ENCODE measurements at places on chromosomes 12 and 14. TPM values are rescaled to one million over a fixed set of nuclear protein-coding genes. Genes with fewer than 3 reads are reported as not detected.

The LRIG3 gene
- total RNA-seq: 51.4 TPM

The MUCL1 gene
- total RNA-seq: not detected

The TEX22 gene
- 2.1 TPM for total RNA-seq

The TCL1B gene
- total RNA-seq: not detected

The SLC16A7 gene
- 60.2 TPM for total RNA-seq

GRCh38 chr12:13592063-13592942 lies 389.1 kb downstream of the GRIN2B start:
- no peak overlapping the region for H3K27ac ChIP-seq
- no peaks in the 10 kb centered on the region for H3K27me3 ChIP-seq
- no peaks in the 10 kb centered on the region for H3K4me1 ChIP-seq
- H3K4me3 ChIP-seq: no peak overlapping the region

GRCh38 chr12:97748298-97748697 lies 285.7 kb downstream of the RMST start:
- no peak overlapping the region for H3K4me3 ChIP-seq
- no peaks in the 10 kb centered on the region for H3K4me1 ChIP-seq
- no peaks in the 10 kb centered on the region for H3K36me3 ChIP-seq
- H3K27me3 ChIP-seq: no peaks in the 10 kb centered on the region

DNA sequence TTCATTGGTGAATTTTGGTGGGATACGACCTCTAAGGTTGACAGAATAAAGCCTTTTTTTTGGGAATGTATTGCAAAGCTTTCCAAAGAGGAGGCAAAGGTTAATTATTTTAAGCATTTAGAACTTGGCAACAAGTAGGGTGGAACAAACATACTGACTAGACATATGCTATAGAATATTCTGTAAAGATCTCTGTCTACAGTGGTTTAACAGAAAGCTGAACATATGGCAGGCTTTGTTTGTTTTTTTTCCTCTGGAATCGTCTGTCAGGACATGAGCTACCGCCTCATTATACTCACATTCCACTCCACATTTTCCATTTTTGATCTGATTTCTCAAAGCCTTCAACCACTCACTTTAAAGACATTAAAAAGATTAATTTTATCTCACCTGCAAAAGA lies 153.4 kb upstream of the PELI2 start:
- no peak overlapping the region for H3K27ac ChIP-seq
- no peak overlapping the region for H3K4me3 ChIP-seq
- no peaks in the 10 kb centered on the region for H3K4me1 ChIP-seq
- DNase-seq: no peak
- no peaks in the 10 kb centered on the region for H3K36me3 ChIP-seq

GRCh38 chr12:100716945-100717732 lies 77.4 kb upstream of the ANO4 start:
- H3K36me3 ChIP-seq: no peaks in the 10 kb centered on the region
- H3K27me3 ChIP-seq: no peaks in the 10 kb centered on the region
- peak; percentile 72 for DNase-seq
- no peak overlapping the region for H3K27ac ChIP-seq
- no peaks in the 10 kb centered on the region for H3K4me1 ChIP-seq

DNA sequence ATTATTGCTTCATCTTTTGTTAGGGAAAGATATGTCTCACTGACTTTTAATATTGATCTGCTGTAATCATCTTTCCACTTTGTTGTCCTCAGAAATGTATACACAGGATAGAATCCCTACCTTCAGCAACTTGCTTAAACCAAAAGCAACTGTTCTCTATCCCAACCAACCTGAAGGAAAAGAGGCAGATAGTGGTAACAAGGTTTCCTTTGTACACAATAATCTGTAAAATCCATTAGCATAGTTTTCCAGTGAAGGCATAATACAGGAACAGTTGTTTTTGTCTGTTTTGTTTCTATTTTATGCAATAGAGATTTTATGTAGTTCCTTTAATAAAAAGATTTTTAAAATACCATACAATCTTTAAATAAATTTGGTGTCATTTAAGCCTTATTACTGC lies 170.5 kb downstream of the PIK3C2G start:
- no peaks in the 10 kb centered on the region for H3K36me3 ChIP-seq
- no peak for DNase-seq
- H3K4me1 ChIP-seq: no peaks in the 10 kb centered on the region
- no peak overlapping the region for H3K4me3 ChIP-seq
- no peak overlapping the region for H3K27ac ChIP-seq

DNA sequence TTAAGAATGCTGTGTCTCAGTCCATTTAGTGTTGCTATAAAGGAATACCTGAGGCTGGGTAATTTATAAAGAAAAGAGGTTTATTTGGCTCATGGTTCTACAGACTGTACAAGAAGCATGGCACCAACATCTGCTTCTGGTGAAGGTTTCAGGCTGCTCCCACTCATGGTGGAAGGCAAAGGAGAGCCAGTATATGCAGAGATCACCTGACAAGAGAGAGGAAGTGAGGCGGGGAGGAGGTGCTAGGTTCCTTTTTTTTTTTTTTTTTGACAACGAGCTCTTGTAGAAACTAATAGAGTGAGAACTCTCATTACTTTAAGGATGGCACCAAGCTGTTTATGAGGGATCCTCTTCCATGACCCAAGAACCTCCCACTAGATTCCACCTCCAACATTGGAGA lies 121.6 kb downstream of the NUBPL start:
- no peak overlapping the region for H3K27ac ChIP-seq
- no peak for DNase-seq
- no peaks in the 10 kb centered on the region for H3K27me3 ChIP-seq

- H3K27ac ChIP-seq: no peak overlapping the region
- H3K36me3 ChIP-seq: no peaks in the 10 kb centered on the region
- no peaks in the 10 kb centered on the region for H3K4me1 ChIP-seq
Measured at GRCh38 chr12:4037747-4038312, 164.6 kb upstream of the PARP11 start.

DNA sequence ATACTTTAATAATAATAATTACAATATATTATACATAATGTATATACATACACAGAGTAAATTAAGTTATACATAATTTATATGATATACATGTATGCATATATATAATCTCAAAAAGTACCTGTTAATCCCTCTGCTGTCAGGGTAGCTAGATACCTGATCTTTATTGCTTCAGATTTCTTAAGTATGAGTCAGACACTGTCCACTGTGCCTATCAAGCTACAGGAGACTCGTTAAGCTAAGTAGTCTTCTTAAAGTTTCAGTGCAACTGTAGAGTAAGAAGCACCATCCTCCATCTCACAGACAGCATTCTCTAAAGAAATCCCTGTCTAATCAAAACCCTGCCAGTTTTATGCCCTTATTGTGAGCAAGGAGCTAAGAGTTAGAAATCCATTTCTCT lies 428.7 kb downstream of the RERGL start:
- no peaks in the 10 kb centered on the region for H3K36me3 ChIP-seq
- H3K4me1 ChIP-seq: no peaks in the 10 kb centered on the region
- no peak for DNase-seq

DNA sequence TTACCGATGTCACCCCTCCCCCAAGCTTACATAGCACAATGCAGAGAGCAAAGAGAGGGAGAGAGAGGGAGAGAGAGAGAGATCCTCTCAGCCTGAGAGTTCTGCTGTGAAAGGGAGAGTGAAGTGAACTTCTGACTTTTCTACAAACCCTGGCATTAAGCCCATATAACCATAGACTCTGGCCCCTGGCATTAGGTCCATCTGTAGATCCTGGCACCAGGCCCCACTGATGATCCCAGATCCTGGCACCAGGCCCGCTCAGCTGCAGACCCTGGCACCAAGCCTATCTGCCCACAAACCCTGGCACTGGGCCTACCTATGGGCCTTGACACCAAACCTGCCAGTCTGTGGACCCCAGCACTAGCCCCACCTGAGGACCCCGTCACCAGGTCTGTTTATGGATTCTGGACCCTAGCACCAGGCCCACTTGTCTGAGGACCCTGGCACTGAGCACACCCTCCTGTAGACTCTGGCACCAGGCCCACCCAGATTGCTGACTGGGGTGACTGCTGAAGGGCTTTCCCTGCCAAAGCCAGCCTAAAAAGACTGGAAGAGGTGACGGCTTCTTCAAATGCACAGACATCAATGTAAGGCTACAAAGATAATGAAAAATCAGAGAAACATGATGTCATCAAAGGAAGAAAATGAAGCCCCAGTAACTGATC lies 14.5 kb upstream of the KRT83 start:
- H3K4me1 ChIP-seq: no peaks in the 10 kb centered on the region
- no peaks in the 10 kb centered on the region for H3K36me3 ChIP-seq
- no peak overlapping the region for H3K27ac ChIP-seq

GRCh38 chr12:51848841-51849735 lies 570 bp upstream of the FIGNL2 start:
- no peak for DNase-seq
- no peaks in the 10 kb centered on the region for H3K4me1 ChIP-seq
- H3K27me3 ChIP-seq: no peaks in the 10 kb centered on the region
- no peak overlapping the region for H3K4me3 ChIP-seq
- H3K36me3 ChIP-seq: no peaks in the 10 kb centered on the region

GRCh38 chr12:116404913-116405611 lies 127.6 kb upstream of the MED13L start:
- H3K4me1 ChIP-seq: no peaks in the 10 kb centered on the region
- H3K27me3 ChIP-seq: no peaks in the 10 kb centered on the region
- H3K27ac ChIP-seq: no peak overlapping the region

- no peak overlapping the region for H3K27ac ChIP-seq
- H3K4me3 ChIP-seq: no peak overlapping the region
- no peaks in the 10 kb centered on the region for H3K27me3 ChIP-seq
Measured at GRCh38 chr12:58455136-58455535, 465.2 kb downstream of the LRIG3 start.

GRCh38 chr14:32393119-32393518 lies 64.0 kb downstream of the AKAP6 start:
- no peak overlapping the region for H3K27ac ChIP-seq
- H3K36me3 ChIP-seq: no peaks in the 10 kb centered on the region
- no peak for DNase-seq
- H3K4me3 ChIP-seq: no peak overlapping the region
- H3K4me1 ChIP-seq: peaks cover 2% of the 10 kb centered on the region
- no peaks in the 10 kb centered on the region for H3K27me3 ChIP-seq

GRCh38 chr12:108477055-108477880 lies 37.8 kb upstream of the FICD start:
- no peaks in the 10 kb centered on the region for H3K27me3 ChIP-seq
- no peak for DNase-seq
- no peaks in the 10 kb centered on the region for H3K36me3 ChIP-seq
- H3K4me3 ChIP-seq: no peak overlapping the region
- H3K27ac ChIP-seq: no peak overlapping the region
- H3K4me1 ChIP-seq: no peaks in the 10 kb centered on the region

DNA sequence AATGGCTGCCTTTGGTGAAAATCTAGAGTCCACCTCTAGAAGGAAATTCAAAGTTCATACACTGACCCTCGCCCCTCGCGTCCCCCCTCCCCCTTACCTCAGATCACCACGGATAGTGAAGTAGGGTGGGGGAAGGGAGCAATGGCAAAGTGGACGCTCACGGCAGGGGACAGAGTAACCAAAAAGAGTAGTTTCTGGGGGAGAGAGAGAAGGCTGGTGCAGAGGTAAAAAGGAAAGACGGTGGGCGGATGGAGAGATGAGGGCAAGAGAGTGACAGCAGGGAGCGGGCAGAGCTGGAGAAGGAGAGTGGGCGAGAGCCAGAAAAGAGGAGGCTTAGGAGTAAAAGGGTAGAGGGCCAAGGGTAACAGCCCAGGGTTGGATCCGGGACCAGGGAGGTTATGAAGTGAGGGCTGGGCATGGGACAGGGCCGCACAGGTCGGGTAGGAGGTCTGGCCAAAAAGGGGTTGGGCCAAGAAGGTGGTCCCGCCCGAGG lies 423 bp downstream of the ALDH6A1 start:
- DNase-seq: no peak
- H3K4me1 ChIP-seq: no peaks in the 10 kb centered on the region
- H3K27ac ChIP-seq: peak overlapping the region; percentile 20
- H3K36me3 ChIP-seq: no peaks in the 10 kb centered on the region
- peak overlapping the region; percentile 11 for H3K4me3 ChIP-seq

- no peak overlapping the region for H3K4me3 ChIP-seq
- H3K27me3 ChIP-seq: no peaks in the 10 kb centered on the region
- no peaks in the 10 kb centered on the region for H3K36me3 ChIP-seq
- DNase-seq: no peak
- no peaks in the 10 kb centered on the region for H3K4me1 ChIP-seq
- H3K27ac ChIP-seq: no peak overlapping the region
Measured at GRCh38 chr12:75913502-75914351, 117.8 kb downstream of the PHLDA1 start.

GRCh38 chr12:58341791-58342190 lies 400.4 kb downstream of the ATP23 start:
- no peaks in the 10 kb centered on the region for H3K27me3 ChIP-seq
- H3K4me3 ChIP-seq: no peak overlapping the region
- no peaks in the 10 kb centered on the region for H3K36me3 ChIP-seq
- H3K4me1 ChIP-seq: no peaks in the 10 kb centered on the region
- DNase-seq: no peak
- H3K27ac ChIP-seq: no peak overlapping the region

DNA sequence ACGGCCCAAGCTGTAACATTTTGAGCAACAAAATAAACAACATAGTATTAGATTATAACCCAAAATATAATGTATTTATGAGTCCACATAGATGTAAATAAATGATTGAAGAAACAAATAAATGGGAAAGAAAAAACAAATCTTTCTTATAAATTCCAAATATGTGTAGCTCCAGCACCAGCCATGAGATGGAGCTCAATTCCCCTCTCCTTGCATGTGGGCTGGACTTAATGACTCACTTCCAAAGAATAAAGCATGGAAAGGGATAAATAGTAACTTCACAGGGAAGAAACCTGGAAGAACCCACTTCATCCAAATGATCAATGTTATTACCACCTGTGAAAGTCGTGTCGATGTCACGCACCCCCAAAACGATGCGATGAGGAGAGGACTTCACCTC lies 158.8 kb downstream of the RPAP3 start:
- H3K27me3 ChIP-seq: no peaks in the 10 kb centered on the region
- no peak for DNase-seq
- H3K4me1 ChIP-seq: no peaks in the 10 kb centered on the region
- H3K4me3 ChIP-seq: no peak overlapping the region

DNA sequence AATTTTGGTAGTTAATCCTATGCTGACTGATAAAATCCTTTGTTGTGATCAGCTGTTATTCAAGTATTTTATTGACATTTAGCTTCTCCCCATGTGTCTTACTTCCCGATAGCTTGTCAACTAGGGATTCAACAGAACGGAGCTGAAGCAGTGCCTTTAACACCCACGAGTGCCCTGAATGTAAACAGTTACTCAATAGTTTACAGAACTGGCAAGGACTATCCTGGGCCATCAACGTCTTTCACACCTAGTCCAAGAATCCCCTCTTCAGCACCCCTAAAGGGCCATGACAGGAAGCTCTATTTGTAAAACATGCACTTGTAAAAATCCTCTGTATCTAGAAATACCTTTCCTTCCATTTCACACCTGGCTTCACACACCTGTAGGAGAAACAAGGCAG lies 45.3 kb downstream of the SETD3 start:
- no peak overlapping the region for H3K4me3 ChIP-seq
- no peak overlapping the region for H3K27ac ChIP-seq
- no peaks in the 10 kb centered on the region for H3K4me1 ChIP-seq
- H3K27me3 ChIP-seq: no peaks in the 10 kb centered on the region
- H3K36me3 ChIP-seq: peaks cover 4% of the 10 kb centered on the region
- DNase-seq: no peak

GRCh38 chr12:109912855-109913321 lies 12.8 kb downstream of the TCHP start:
- no peak overlapping the region for H3K4me3 ChIP-seq
- no peak overlapping the region for H3K27ac ChIP-seq
- no peaks in the 10 kb centered on the region for H3K27me3 ChIP-seq
- peaks cover 14% of the 10 kb centered on the region for H3K36me3 ChIP-seq
- H3K4me1 ChIP-seq: no peaks in the 10 kb centered on the region

- no peak overlapping the region for H3K27ac ChIP-seq
- no peak overlapping the region for H3K4me3 ChIP-seq
- H3K27me3 ChIP-seq: no peaks in the 10 kb centered on the region
Measured at GRCh38 chr14:24330973-24331674, 3.7 kb downstream of the ADCY4 start.

Measured in aorta (tissue), 5 donors.